ENCODE measurements at places on chromosomes 11 and 22. TPM values are rescaled to one million over a fixed set of nuclear protein-coding genes. Genes with fewer than 3 reads are reported as not detected.

DNA sequence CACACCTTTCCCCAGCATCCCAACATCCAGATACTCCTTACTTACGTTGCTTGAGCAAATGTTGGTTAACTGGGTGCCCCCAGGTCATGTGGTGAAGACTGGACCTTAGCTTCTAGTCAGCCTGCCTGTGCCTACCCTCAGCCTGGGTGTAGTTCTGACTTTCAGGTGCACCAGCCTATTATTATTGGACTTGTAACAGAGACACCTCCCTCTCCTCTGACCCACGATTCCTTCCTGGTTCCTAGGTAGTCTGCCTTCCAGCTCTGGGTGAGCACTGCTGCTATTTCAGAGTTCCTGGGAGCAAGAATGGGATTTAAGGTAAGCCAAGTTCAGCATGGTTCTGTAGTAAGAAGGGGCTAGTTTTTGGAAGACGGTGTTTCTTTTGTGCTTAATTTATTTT lies 138.2 kb downstream of the DSCAML1 start:
- no peaks in the 10 kb centered on the region for H3K4me1 ChIP-seq
- no peak overlapping the region for H3K4me3 ChIP-seq
- no peak for DNase-seq
- H3K27me3 ChIP-seq: no peaks in the 10 kb centered on the region

The CD3G gene
- total RNA-seq: 0.45 TPM

- peaks cover 4% of the 10 kb centered on the region for H3K4me1 ChIP-seq
- DNase-seq: no peak
- no peak overlapping the region for H3K4me3 ChIP-seq
- H3K36me3 ChIP-seq: no peaks in the 10 kb centered on the region
- no peak overlapping the region for H3K27ac ChIP-seq
Measured at GRCh38 chr11:103735497-103736032, 300.9 kb upstream of the DDI1 start.

The TPBGL gene
- total RNA-seq: 0.13 TPM

DNA sequence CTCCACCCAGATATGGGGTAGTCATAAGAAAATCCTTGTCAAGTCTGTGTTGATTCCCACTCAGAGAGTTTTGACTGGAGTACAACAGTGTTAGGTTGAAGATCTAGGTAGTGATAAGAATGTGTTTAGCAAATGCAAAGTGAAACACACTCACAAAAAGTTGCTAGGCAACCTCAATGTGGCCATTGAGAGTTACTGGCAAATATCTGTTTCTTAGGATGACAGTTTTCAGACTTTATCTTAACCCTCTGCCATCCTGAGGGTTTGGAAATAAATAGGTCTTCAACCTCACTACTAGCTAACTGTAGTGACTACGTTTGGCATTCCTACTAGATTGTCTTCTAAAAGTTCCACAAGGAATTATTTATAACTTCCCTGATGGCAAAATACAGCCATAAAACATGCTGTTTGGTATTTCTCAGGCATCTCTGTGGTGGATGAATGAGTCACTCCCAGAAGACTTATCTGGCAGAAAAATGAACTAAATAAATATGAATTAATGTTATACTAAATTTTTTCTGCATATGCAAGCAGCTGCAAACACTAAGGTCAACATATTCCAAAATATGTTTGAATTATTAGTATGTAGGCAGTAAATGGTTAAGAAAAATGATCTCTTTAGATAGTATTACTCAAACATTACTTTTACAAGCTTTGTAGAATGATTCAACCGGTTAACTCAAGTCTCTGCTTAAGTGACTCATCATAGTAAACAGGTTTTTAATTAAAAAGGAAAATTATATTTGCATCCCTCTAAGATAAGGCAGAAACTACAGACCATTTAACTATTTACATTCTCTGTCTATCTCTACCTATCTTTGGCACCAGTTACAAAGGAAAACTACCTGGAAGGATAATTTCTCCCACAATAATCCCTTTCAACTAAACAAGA lies 17.1 kb upstream of the SYTL2 start:
- H3K27ac ChIP-seq: no peak overlapping the region
- peaks cover 11% of the 10 kb centered on the region for H3K4me1 ChIP-seq
- no peaks in the 10 kb centered on the region for H3K27me3 ChIP-seq
- DNase-seq: no peak
- no peaks in the 10 kb centered on the region for H3K36me3 ChIP-seq

The NFRKB gene
- total RNA-seq: 27.7 TPM

- no peak for DNase-seq
- H3K36me3 ChIP-seq: no peaks in the 10 kb centered on the region
- no peaks in the 10 kb centered on the region for H3K27me3 ChIP-seq
- H3K27ac ChIP-seq: peak overlapping the region; percentile 99
- peak overlapping the region; percentile 98 for H3K4me3 ChIP-seq
Measured at GRCh38 chr22:29266564-29267461, 968 bp downstream of the RHBDD3 start.

The MUC2 gene
- total RNA-seq: 3.3 TPM

DNA sequence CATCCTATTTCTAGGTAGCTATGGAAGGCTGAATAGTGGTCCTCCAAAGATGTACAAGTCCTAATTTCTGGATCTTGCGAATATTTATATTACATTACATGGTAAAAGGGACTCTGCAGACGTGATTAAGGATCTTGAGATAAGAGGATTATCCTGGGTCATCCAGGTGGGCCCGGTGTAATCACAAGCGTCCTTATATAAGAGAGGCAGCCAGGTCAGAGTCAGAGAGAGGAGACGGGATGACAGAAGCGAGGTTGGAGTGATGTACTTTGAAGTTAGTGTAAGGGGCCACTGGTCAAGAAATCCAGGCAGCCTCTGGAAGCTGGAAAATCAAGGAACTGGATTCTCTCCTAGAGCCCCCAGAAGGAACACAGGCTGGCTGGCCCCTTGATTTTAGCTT lies 70.1 kb upstream of the MYOD1 start:
- H3K27ac ChIP-seq: no peak overlapping the region
- H3K4me3 ChIP-seq: no peak overlapping the region
- no peaks in the 10 kb centered on the region for H3K4me1 ChIP-seq
- no peak for DNase-seq

GRCh38 chr22:29272624-29273023 lies 4.6 kb downstream of the EWSR1 start:
- H3K4me1 ChIP-seq: peaks cover 4% of the 10 kb centered on the region
- no peak overlapping the region for H3K4me3 ChIP-seq
- H3K27ac ChIP-seq: no peak overlapping the region

The LMNTD2 gene
- total RNA-seq: 0.70 TPM

DNA sequence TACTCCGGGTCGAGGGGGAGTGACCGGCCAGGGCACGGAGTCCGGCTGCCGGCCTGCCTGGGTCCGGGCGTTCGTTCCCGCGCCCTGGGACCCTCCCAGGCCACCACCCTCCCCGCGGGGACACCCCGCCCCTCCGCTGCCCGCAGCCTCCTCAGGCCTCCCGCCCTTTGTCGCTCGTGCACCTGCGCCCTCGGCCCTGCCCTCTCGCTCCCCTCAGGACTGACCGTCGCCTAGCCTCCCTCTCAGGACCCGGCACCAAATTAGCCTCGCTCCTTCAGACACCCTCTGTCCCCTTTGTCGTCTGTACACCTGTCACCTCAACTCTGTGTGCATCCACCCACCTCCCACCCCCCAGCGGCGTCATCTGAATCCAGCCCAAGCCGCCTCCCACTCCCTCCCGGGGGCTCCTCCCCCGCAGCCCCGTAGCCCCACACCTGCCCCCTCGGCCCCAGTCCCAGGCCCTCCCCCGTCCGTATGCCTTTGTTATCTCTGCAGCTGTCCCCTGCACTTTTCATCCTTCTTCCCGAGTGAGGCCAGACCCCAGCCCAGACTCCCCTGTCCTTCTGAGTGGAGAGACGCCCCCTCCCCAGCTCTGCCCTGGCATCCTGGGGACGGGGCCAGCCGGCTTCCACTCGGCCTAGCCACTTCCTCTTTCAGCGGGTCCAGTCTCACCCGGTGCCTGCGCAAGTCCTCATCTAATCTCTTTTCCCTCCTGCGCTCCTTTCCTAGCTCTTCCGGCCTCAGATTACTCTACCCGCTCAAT lies 643 bp downstream of the TIGD3 start:
- H3K4me1 ChIP-seq: peaks cover 15% of the 10 kb centered on the region
- peak overlapping the region; percentile 63 for H3K4me3 ChIP-seq
- no peak overlapping the region for H3K27ac ChIP-seq

DNA sequence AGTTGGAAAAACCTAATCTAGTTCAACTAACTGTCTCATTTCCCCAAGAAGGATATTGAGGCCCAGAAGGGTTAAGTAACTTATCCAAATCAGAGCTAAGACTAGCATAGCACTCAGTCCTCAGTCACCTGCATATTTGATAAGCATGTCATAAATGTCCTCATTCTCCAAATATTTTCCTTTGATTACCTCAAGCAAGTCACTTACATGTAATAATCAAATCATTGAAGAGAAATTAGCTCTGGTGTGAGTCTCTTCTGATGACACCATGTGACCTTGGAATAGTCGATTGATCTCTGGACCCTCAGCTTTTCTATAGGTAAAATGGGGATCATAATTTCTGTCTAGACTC lies 48.8 kb upstream of the PICALM start:
- H3K36me3 ChIP-seq: no peaks in the 10 kb centered on the region
- no peaks in the 10 kb centered on the region for H3K27me3 ChIP-seq
- no peak overlapping the region for H3K27ac ChIP-seq

- no peaks in the 10 kb centered on the region for H3K27me3 ChIP-seq
- peaks cover 1% of the 10 kb centered on the region for H3K4me1 ChIP-seq
- DNase-seq: no peak
- H3K36me3 ChIP-seq: no peaks in the 10 kb centered on the region
Measured at GRCh38 chr22:24426851-24427499, 424 bp upstream of the ADORA2A start.

The OR6T1 gene
- not detected for total RNA-seq

GRCh38 chr11:116217006-116217405 lies 555.8 kb downstream of the BUD13 start:
- H3K4me1 ChIP-seq: no peaks in the 10 kb centered on the region
- H3K27ac ChIP-seq: no peak overlapping the region
- no peaks in the 10 kb centered on the region for H3K27me3 ChIP-seq
- DNase-seq: no peak

DNA sequence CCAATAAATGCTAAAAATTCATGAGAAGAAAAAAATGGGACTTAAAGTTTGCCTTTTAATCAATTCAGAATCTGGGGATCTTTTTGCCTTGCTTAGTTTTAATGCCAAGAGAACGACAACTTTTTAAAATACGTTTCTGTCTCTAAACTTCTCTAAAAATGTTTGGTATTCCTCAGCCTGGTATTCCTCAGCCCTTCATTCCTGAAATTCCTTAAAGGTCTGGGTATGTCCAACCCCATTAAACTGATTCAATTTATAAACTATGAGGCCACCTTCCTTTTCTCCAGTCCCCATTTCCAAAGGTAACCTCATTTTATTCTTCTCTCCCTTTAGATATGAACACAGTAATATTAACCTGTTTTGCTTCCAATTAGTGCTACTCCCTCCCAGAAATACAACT lies 16.6 kb downstream of the POLA2 start:
- H3K4me3 ChIP-seq: no peak overlapping the region
- H3K36me3 ChIP-seq: no peaks in the 10 kb centered on the region
- no peak overlapping the region for H3K27ac ChIP-seq
- H3K27me3 ChIP-seq: no peaks in the 10 kb centered on the region
- H3K4me1 ChIP-seq: no peaks in the 10 kb centered on the region
- DNase-seq: no peak

DNA sequence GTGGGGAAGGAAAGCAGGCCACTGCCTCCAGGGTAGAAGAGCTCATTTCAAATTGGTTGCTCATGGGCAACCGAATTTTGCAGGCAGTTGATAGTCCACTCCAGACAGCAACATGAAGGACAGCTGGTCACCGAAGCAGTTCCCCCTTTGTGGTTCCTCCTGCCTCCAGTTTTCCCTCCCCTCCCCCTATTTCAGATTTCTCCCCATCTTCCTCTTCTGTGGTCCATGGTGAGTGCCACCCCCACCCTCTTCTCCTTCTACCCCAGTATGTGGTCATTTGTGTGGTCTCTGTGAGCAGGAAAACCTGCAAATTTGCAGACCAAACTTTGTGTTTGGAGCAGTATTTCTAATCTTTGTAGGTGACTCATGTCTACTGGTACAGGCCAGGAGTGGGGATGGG lies 38.2 kb upstream of the PAK1 start:
- DNase-seq: no peak
- H3K4me1 ChIP-seq: no peaks in the 10 kb centered on the region
- H3K36me3 ChIP-seq: no peaks in the 10 kb centered on the region
- H3K4me3 ChIP-seq: no peak overlapping the region

- no peaks in the 10 kb centered on the region for H3K36me3 ChIP-seq
- no peak overlapping the region for H3K27ac ChIP-seq
- H3K27me3 ChIP-seq: no peaks in the 10 kb centered on the region
- H3K4me1 ChIP-seq: peaks cover 25% of the 10 kb centered on the region
Measured at GRCh38 chr22:40194656-40195055, 16.9 kb downstream of the TNRC6B start.

The OR4D5 gene
- total RNA-seq: 0.46 TPM

DNA sequence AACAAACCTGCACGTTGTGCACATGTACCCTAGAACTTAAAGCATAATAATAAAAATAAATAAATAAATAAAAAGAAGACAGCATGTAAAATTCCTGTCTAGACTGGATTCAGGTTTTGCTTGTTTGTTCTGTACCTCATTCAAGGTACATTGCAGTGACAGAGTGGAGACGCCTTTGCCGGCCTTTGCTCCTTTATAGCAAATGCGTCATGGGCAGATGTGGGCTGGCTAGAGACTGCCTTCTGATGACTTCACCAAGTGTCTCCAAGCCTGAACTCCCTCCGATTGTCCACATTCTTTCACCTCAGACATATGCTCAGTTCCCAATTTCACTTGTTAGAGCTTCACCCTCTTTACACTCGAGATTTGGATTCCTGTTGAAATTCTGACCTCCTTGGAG lies 147.8 kb upstream of the ARHGAP20 start:
- H3K27ac ChIP-seq: no peak overlapping the region
- H3K4me1 ChIP-seq: no peaks in the 10 kb centered on the region
- no peaks in the 10 kb centered on the region for H3K36me3 ChIP-seq
- H3K27me3 ChIP-seq: no peaks in the 10 kb centered on the region
- DNase-seq: no peak

- DNase-seq: no peak
- H3K36me3 ChIP-seq: no peaks in the 10 kb centered on the region
- peaks cover 2% of the 10 kb centered on the region for H3K4me1 ChIP-seq
- no peak overlapping the region for H3K4me3 ChIP-seq
- no peak overlapping the region for H3K27ac ChIP-seq
Measured at GRCh38 chr11:112627588-112628045, 333.6 kb upstream of the NCAM1 start.

- no peak for DNase-seq
- H3K27me3 ChIP-seq: no peaks in the 10 kb centered on the region
Measured at GRCh38 chr11:119501777-119502405, 78.9 kb upstream of the THY1 start.

GRCh38 chr11:57586711-57587245 lies 10.7 kb upstream of the SERPING1 start:
- H3K36me3 ChIP-seq: no peaks in the 10 kb centered on the region
- no peak overlapping the region for H3K27ac ChIP-seq
- no peaks in the 10 kb centered on the region for H3K4me1 ChIP-seq
- H3K4me3 ChIP-seq: no peak overlapping the region

The LMO2 gene
- 12.4 TPM for total RNA-seq

The MAML2 gene
- total RNA-seq: 10.7 TPM

- no peak overlapping the region for H3K27ac ChIP-seq
- H3K36me3 ChIP-seq: no peaks in the 10 kb centered on the region
- H3K4me3 ChIP-seq: no peak overlapping the region
- H3K4me1 ChIP-seq: no peaks in the 10 kb centered on the region
- no peak for DNase-seq
- H3K27me3 ChIP-seq: no peaks in the 10 kb centered on the region
Measured at GRCh38 chr11:95943546-95943945, 19.6 kb upstream of the MTMR2 start.

The LDHAL6A gene
- 0.48 TPM for total RNA-seq

The OR52H1 gene
- total RNA-seq: 1.4 TPM

All from ovary (tissue), 10 donors.